ENCODE measurements at places on chromosomes 4 and X.

GRCh38 chr4:110621839-110622751 lies 782 bp downstream of the PITX2 start:
- no peak for DNase-seq

DNA sequence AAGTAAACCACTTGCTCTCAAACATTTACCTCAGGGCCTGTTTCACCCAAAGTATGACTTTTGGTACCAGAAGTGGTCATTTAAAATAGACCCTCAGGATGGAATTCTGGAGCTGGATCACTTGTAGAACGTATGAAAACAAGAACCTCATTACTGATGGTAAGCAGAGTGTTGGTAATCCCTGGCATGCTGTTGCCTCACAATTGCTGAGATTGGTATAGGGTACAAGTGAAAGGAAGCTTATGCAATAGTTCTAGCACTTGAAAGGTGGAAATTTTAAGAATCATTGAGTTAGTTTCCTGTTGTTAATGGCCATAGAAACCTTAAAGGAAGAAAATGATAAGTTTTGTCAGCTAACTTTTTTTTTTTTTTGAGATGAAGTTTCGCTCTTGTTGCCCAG lies 22.3 kb upstream of the THOC2 start:
- no peak for DNase-seq

DNA sequence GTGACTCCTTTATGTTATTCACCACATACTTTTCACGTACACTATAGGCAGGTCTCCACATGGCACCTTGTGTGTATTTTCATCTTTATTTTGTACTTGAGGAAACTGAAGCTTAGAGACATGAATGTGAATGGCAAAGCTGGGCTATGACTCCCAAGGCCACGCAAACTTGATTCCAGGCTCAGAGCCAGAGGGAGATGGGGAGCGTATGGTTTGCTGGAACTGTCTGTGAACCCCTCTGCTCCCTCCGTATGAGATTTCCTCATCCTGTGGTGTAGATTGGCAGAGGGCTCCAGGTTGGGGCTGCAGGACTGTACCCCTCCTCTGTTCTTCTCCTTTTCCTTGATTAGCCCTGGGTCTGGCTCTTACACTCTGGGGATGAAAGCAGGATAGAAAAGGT lies 16.1 kb upstream of the STARD8 start:
- no peak for DNase-seq

DNA sequence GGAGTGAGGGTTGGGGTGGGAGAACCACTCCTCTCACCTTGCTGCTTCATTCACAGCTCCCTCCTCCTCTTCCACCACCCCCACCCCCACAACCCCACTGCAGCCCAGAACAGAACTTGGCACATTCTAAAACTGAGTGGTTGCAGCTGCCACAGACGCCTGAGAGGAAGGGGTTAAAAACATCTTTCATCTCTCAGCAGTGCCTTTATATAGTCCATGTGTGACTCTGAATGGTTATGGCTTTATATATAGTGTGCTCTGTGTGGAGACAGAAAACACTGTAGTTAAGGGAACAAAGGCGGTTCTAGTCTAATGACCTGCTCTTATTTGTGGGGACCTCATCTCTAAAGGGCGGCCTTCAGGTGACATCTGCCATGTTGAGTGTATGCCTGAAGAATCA lies 144.8 kb downstream of the BCOR start:
- no peak for DNase-seq

DNA sequence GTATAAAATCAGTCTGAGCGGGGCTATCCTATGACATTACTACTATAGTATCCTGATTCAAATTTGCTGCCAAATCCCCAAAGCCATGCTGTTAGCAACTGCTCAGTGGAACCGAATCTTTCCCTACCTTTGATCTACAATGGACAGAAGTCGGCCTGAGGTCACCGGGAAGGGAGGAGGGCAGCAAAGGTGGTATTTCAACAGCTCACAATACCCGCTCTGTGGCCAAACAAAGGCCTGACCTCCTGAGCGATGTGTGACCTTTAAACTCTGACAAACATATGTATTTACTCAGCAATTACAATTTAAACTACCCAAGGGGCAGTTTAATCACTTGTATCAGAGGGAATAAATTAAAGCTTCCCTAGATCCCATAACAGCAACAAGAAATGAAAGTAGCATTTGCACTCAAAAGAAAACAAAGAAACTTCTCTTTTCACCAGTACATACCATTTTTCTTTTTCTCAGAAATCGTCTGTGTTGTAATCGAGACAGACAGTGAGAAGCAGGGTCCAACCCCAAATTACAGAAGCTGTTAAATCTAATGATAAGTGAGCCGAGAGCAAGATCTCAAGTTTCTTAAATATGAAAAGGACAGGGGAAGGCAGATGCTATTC lies 11.6 kb upstream of the TMEM128 start:
- DNase-seq, result no peak

DNA sequence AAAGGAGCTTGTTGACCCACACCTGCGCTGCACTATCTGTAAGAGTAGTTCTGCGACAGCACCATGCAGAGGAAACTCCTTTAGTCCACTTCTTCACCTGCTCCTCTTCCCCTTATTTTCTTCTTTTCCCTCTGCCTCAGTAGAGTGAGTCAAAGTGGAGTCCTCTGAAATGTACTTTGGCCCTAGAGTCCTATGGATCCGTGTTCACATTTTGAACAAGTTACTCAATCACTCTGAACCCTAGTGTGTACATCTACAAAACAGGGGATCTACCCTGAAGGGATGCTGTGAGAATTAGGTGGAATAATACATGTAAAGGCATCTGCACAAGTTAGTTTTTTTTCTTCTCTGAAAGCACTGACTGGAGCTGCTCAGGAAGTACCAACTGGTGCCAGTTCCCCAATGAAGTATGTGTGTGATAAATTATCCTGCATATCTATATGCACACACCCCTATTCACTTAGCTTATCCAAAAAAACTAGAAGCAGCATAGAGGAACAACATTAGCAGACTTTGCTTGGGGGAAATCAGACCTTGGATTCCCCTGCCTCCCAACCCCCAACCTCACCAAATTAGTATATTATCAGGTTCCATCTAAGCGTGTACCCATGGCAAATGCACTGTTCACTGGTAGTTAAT lies 118.5 kb upstream of the FAM9C start:
- no peak for DNase-seq

- no peak for DNase-seq
Measured at GRCh38 chr4:84070289-84070688, 428.8 kb downstream of the NKX6-1 start.

GRCh38 chr4:140047017-140047640 lies 106.9 kb downstream of the MAML3 start:
- peak; percentile 66 for DNase-seq

GRCh38 chrX:82589410-82589809 lies 918.7 kb upstream of the POU3F4 start:
- DNase-seq, result no peak

- no peak for DNase-seq
Measured at GRCh38 chrX:144616317-144616716, 631.0 kb upstream of the SPANXN1 start.

DNA sequence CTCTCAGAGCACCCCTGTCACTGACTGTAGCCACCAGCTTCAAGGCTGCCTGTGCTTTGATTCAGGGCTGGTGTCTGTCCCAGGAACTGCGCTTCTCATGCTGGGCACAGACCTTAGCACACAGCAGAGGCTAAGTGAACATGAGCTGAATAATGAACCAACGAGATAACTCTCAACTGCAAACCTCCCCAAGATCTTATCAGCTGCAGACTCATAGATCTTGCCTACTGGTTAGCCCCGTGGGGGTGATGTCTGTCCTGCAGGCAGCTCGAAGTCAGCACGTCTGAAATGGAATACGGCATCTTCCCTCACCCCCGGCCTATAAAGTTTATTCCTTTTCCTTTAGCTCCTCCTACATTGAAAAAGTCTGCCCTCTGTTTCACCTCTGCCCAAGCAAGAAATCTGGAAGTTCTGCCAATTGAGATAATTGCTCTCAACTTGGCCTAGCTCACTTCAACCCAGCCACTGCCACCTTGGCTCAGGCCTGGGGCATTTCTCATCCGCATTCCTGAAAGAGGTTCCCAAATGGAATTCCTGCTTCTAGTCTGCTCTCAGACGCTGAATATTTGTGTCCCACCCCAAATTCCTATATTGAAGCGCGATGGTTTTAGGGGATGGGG lies 73.7 kb downstream of the GATB start:
- no peak for DNase-seq

DNA sequence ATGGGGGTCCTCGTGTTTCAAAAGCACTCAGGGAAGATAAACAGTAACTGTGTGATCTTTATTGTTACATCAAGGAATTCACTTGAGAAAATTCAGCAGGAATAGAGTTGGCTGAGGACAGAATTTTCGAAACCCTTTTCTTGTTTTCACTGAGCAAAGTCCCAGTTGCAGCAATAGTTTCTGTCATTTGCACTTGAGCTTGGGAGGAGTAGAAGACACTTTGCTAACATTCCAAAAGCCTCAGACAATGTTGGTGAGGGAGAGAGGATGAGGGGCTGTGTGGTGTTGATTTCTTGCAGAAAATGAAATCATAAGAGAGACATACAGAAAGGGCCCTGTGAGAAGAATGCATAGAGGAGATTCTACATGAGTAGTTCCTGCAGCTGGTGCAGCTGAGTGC lies 151.9 kb upstream of the DIPK2B start:
- no peak for DNase-seq
